ENCODE measurements at places on chromosomes 12 and 14.
A peak's percentile ranks its signal among the peaks of the same experiment; 100 is the strongest.

DNA sequence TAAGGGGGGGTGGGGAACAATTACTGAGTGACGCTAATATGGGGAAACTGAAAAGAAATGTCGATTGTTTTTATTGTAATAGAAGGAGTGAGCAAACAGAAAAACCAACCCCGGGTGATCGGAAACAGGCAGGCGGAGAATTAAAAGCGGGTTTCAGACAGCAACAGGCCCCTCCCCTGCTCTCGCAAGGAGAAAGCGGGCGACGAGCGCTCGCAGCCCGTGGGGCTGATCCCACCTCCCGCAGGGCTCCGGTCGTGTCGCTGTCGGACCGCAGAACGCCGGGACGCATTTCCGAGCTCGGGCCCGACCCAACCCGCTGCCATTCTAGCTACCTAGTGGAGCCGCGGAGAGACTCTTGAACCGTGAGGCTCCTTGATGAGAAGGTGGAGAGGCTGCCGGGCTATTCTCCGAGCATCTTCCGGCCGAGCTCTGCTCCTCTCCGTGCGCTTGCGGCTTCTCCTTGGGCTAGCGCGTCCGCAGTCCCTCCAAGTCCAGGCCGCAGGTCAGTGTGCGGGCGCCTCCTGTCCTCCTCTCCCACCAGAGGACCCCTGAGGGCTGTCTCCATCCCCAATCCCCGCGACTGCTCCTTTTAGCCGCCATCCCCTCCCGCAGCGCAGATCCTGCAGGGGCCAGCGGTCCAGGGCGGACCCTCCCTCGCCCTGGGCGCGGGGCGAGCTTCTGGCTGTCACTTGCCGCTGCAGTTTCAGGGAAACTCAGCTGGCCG lies 4.1 kb upstream of the PAX9 start:
- no peak for DNase-seq

DNA sequence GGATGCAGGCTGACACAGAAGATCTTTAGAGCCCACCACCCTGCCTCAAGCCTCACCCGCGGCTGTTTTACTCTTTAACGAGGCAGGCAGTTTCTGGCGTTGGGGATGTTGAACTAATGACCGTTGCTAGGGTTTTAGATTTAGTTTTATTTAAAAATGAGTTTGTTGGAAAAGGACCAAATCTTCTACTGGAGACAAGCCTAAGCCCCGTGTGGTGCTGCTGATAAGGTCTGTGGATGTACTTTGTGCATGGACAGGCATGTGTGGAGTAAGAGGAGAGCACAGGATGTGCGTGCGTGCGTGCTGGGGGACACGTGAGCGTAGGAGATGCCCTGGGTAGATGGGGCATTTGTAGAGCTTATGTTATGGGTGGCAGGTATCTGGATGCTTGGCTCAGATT lies 5.7 kb downstream of the NTF3 start:
- DNase-seq: no peak

GRCh38 chr14:95431199-95432143 lies 85.0 kb downstream of the SYNE3 start:
- DNase-seq: no peak

GRCh38 chr12:34398706-34399630 lies 376.7 kb downstream of the ALG10 start:
- peak; percentile 1 for DNase-seq

GRCh38 chr14:92215579-92215978 lies 93.8 kb downstream of the CPSF2 start:
- peak; percentile 58 for DNase-seq

GRCh38 chr14:86990396-86990795 lies 1002.6 kb downstream of the GALC start:
- no peak for DNase-seq

DNA sequence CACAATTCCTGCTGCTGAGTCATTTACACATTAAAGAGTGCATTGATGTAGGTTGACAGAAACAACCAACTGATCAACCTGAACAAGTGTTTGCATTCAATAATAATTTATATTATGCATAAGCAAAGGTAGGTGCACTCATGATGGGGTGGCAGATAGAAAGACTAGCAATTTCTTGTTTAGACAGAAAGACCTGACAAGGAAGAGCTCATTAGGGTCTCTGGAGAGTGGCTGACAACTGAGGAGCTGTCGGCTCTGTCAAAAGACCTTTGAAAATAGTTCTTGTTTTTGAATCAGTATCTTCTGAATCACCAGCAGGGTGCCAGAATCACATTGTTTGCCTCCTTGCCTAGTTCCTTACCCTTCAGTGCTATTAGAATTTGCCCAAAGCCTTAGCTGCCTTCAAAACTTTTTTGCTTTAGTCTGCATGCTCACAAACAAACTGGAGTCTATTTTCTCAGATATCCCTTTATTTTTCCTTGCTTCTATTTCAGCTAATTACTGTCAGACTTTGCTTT lies 234.7 kb downstream of the BTG1 start:
- DNase-seq: no peak

- no peak for DNase-seq
These were observed 13.7 kb upstream of the PRPF39 start for GRCh38 chr14:45070215-45070614.

DNA sequence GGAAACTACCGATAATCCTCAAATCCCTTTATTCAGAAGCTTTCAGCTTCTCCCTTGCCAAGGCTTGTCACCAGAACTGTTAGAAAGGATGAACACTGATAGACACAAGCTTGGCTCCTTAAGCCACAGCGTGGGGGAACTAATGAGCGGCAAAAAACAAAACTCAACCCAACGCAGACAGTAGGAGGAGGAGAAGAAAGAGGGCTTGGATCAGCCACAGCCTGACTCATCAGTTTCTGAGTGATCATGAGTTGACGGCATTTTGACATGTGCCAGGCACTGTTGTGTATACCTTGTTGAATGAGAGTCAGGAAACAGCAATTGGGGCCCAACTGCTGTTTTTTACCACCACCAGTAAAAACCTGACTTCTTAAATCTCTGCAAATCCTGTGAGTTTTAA lies 23.7 kb downstream of the PLXNC1 start:
- DNase-seq: peak; percentile 48

GRCh38 chr14:32709027-32709426 lies 229.7 kb upstream of the NPAS3 start:
- no peak for DNase-seq

GRCh38 chr14:98956661-98957060 lies 315.3 kb downstream of the BCL11B start:
- DNase-seq: no peak

- DNase-seq: no peak
These were observed 12.5 kb downstream of the XRCC3 start for GRCh38 chr14:103702497-103703432.

DNA sequence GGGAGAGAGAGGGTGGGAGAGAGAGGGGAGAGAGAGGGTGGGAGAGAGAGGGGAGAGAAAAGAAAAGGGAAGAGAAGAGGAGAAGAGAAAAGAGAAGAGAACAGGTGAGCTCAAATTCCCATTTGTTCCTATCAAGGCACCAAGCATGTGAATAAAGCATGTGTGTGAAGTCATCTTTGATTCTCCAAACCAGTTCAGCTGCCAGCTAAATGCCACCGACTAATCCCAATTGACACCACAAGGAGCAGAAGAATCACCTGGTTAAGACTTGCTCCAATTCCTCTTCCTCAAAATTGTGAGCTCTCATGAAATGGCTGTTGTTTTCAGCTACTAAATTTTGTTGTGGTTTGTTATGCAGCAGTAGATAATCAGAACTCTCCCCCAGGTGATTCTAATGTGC lies 188.9 kb downstream of the TMX1 start:
- no peak for DNase-seq

GRCh38 chr12:92554158-92555073 lies 148.4 kb upstream of the PLEKHG7 start:
- DNase-seq: no peak

DNA sequence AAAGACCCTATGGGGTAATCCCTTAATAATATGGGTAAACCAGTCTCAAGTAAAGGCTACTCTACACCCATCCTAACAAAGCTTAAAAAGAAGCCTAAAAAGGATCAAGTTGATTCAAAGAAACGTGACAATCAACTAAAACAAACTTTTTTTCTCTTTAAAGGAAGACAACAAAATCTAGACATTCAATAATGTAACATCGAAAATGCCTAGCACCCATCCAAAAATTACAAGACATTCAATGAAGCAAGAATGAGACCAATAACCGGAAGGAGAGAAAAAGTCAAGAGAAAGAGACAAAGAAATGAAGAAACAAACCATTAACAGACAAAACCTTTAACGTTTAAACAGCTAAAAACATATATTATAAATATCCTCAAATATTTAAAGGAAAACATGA lies 143.8 kb upstream of the VASH1 start:
- no peak for DNase-seq

DNA sequence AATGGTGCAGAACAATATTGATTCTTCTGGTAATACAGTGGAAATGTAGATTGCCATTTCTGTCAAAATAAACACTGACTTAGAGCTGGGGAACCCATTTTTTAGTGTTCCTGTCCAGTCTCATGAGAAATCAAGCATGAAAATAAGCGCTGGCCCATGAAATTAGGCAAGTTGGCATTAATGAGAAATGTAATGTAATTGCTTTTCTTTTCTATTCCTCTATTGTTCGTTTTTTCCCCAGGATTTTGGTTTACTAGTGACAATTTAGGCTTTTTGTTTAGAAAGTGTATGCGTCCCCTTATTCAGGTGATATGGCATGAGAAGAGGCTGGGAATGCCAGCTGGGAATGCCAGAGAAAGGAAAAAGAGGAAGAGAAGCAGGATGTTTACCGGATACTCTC lies 64.4 kb upstream of the KICS2 start:
- DNase-seq: no peak

DNA sequence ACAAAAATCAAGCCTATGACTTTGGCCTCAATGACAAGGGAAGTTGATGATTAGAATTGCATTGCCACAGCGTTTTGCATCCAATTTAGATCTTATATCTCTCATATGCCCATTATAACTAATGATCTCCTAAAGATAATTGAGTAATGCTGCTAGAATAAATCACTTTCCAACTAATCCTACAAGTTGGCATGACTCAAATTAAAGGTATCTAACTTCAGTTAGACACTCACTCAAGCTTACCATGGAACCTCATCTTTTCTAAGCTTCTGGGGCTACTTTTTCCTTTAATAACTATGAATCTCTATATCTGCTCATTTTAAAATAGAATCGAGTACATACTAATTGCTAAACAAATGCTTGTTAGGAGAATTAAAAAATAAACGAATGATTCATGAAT lies 427.8 kb downstream of the BTG1 start:
- no peak for DNase-seq

DNA sequence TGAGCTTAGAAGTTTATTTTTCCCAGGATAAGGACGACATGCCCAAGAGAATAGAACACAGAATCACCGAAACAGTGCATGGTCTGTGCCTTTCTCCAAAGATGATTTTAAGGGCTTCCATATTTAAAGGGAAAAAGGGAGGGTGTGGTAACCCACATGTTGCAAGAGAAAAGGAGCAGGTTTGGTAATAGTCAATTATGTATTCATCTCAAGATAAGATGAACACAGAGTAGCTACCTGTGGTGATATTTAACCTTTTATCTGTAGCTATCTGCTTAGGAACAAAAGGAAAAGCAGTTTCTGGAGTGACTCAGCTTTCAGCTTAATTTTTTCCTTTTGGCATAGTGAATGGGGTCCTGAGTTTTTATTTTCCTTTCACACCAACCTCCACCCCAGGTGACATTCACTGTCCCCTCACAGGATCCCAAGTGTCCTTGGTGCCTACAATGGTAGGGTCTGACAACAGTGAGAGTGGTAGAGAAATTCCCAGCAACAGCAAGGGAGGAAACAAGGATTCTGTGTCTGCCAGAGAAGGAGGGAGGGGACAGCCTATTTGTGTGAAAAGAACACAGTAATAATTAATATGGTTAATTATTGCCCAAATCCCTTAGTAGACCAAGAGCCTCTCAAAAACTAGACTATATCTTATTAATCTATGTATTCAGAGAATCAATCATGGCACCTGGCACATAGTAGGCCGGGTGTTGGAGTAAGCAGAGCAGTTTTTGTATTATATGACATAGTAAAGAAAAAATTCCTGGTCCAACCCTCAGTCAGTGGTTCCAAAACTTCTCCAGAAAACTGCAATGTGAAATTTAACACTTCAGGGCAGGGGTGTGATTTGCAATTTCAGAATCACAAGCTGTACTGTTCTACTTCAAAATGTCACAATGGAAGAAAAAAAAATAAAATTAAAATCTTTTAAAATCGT lies 154.5 kb downstream of the PHLDA1 start:
- no peak for DNase-seq

DNA sequence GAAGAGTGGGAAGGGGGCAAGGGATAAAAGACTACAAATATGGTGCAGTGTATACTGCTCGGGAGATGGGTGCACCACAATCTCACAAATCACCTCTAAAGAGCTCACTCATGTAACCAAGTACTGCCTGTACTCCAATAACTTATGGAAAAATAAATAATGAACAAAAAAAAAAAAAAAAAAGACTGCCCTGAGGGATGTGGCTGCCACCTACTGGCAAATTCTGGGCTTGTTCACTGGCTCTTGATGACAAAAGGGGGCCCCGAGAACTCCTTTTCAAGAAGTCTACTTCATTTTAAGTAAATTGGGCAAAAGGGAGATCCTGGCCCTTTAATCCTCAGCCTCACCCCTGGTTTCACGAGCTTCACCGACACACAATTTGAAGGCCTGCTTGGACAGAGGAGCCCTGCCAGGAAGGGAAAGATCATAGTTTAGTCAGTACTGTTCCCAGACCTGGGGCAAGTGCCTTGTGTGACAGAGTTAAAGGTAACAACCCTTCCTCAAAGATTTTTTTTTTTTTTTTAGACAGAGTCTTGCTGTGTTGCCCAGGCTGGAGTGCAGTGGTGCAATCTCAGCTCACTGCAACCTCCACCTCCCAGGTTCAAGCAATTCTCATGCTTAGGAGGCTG lies 26.1 kb upstream of the STAC3 start:
- no peak for DNase-seq

- DNase-seq: no peak
These were observed 133.6 kb downstream of the FGD4 start for GRCh38 chr12:32532951-32533350.

DNA sequence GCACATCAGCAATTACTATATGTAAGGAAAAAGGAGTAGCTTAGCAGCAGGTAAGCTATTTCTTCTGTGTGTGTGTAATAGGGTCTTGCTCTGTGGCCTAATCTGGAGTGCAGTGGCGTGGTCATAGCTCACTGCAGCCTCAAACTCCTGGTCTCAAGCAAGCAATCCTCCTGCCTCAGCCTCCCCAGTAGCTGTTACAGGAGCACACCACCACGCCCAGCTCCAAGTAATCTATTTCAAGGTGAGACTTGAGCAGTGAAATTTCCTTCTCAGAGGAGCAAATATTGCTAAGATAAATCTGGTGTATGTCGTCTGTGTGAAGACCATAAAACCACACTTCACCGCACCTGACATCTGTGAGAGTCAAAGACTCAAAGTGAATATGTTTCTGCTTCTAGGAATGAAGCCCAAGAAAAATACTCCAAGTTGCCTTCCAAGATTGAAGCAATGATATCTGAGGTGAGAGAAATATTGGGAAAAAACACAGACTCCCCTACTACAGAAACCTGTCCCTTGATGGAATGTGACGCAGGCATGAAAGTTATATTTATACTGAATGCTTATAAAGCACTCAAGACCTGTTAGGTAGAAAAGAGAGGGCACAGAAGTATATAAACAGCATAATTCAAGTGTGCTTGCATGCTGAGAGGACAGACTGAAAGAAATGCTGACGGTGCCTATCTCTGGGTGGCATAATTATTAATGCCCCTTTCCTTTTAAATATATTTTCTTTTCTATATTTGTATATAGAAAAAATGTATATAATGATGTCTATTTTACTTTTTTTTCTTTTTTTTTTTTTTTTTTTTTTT lies 2.5 kb upstream of the SELPLG start:
- DNase-seq: no peak
